ENCODE measurements at places on chromosomes 12 and 14.
A peak's percentile ranks its signal among the peaks of the same experiment; 100 is the strongest.

GRCh38 chr14:94099006-94099405 lies 11.5 kb upstream of the IFI27 start:
- DNase-seq: no peak

DNA sequence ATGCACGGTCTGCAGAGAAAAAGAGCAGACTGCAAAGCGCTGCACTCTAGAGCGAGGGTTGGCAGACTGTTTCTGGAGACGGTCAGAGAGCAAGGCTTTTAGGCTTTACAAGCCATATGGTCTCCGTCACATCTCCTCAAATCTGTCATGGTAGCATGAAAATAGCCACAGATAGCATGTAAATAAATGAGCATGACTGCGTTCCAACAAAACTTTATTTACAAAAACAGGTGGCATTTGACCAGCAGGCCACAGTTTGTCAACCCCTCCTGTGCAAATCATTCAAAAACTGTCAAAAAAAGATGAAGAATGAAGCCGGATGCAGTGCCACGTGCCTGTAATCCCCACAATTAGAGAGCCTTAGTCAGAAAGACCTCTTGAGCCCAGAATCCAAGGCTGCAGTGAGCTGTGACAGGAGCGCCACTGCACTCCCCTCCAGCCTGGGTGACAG lies 18.9 kb downstream of the SYNE3 start:
- no peak for DNase-seq

- no peak for DNase-seq
Observed at GRCh38 chr14:73712540-73713180, 1.5 kb downstream of the PNMA1 start.

GRCh38 chr12:108622421-108622820 lies 11.3 kb downstream of the SELPLG start:
- no peak for DNase-seq

DNA sequence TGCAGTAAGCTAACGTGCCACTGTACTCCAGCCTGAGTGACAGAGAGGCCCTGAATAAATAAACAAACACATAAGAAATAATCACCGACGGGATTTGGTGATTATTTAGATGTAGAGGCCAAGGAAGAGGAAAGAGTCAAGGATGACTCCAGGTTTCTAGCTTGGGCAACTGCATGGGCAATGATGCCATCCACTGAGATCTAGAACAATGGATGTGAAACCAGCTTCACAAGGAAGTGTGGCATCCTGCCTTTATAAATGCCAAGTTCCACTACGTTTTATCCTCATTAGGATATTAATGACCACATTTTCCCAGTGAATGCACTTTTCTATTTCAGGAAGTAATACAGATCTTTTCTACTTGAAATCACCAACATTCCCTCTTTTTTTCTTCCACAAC lies 10.9 kb upstream of the PTGER2 start:
- DNase-seq: no peak

DNA sequence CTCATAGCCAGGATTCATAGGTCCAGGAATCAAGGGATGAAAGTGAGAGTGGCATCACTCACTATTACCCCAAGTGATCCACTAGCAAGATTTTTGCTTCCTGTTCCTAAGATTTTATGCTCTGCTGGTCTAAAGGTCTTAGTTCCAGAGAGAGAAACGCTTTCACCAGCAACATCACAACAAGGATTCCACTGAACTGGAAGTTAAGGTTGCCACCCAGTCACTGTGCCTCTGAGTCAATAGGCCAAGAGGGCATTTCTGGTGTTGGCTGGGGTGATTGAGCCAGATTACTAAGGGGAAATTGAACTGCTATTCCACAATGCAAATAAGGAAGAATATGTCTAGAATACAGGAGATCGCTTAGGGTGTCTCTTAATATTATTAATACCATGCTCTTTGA lies 142.5 kb upstream of the ARID2 start:
- no peak for DNase-seq

DNA sequence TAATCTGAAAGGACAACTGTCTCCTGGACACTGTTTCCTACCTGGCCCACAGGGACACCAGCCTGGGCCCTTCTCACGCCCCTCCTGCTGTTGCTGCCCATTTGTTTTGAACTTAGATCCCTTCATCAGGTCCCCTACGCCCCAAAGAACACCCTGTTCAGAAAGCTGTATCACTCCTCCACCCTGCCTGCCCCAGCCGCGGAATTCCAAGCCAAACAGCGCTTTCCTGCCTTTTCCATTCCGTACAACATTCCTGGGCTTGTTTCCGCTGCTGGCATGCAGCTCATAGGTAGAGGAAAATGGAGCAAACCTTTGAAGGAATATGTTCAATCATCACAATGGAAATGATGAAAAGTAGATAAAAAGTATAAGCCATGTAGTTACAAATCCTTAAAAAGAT lies 12.8 kb upstream of the GSG1 start:
- no peak for DNase-seq

GRCh38 chr12:2960996-2961616 lies 1.9 kb downstream of the TEAD4 start:
- no peak for DNase-seq

DNA sequence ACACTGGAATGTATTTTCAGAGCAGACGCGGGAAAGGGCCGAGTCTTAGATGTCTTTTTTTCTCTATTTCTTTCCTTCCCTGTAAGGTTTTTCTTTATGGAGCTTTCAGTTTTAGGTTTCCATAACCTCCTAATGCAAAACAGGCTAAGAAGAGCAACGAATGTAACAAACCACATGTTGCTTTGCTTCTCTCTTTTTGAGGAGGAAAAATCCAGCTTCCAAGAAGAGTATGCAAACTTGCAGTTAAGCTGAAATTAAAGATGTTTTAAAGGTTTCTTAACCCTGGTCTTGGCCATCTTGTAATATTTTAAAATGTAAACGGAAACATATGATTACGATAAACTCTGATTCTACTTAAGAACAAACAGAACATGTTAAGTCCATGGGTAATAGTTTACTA lies 86.9 kb downstream of the PRICKLE1 start:
- no peak for DNase-seq

DNA sequence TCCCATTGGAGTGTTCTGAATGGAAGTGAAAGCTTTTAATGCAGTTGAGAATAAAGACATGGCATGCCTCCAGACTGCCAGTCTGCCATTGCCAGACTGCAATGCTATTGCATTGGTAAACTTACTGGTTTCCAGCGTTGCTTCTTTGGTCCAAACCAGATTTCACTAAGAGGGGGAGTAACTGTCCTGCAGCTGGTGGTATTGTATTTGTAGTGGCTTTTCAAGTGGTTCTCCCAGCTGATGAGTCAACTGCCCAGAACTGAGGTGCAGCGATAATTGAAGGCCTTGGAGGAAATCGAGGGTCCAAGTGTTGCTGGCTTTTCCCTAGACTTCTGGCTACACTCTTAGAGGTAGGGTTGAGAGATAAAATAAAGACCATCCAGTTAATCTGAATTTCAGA lies 31.9 kb downstream of the ERG28 start:
- no peak for DNase-seq

GRCh38 chr14:88463318-88463717 lies 77.9 kb downstream of the SPATA7 start:
- DNase-seq: peak; percentile 38

- no peak for DNase-seq
Observed at GRCh38 chr12:34604227-34604626, 581.9 kb downstream of the ALG10 start.

DNA sequence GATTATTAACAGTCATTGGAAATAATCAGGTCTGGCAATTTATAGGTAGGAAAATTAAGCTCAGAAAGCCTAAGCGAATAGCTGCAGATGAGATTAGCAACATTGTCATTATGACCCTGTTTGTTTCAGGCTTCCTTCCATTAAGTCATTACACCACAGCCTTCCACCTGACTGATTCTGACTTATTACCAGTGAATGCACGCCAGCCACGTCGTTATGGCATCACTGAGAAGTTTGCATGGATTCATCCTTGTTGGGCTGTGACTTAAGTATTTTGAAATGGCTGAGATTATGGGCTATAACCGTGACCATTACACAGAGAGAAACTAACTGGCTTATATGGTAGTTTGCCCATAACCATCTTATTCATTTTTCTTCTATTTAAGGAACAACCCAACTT lies 18.6 kb downstream of the RASSF8 start:
- DNase-seq: no peak

- no peak for DNase-seq
Observed at GRCh38 chr12:33718631-33719030, 279.0 kb upstream of the SYT10 start.

DNA sequence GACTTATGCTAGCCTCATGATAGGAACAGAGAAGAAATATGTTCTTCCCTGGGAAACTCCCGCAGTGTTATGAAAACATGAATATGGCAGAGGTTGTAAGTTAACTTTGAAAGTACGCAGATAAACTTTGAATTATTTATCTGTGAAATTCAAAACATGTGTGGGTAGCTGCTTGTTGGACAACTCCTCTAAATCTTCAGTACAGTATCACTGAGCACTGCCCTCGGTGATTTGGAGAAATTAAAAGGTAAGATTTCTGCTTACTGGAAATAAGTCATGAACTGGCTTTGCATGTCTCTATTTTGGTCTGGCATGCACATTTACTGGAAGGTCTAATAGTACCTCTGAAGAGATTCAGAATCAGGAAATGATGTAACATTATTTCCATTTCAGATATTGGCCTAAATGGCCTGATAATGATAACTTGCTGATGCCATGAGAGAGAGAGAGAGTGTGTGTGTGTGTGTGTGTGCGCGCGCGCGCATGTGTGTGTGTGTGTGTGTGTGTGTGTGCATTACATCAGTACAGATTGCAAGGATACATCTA lies 1441.9 kb upstream of the FLRT2 start:
- no peak for DNase-seq

- DNase-seq: no peak
Observed at GRCh38 chr12:110717037-110717436, 25.7 kb downstream of the PPP1CC start.

GRCh38 chr14:66442953-66443571 lies 43.1 kb upstream of the CCDC196 start:
- DNase-seq: no peak

- peak; percentile 67 for DNase-seq
Observed at GRCh38 chr12:49763006-49763591, 21.7 kb downstream of the TMBIM6 start.

GRCh38 chr12:75480469-75480949 lies at the start of gene GLIPR1:
GLIPR1 (plus strand) TSS chr12:75480755; CDS start chr12:75480881, 126 bp downstream.
- peak; percentile 86 for DNase-seq

GRCh38 chr14:92108345-92109254 lies 2.2 kb upstream of the ATXN3 start:
- no peak for DNase-seq

DNA sequence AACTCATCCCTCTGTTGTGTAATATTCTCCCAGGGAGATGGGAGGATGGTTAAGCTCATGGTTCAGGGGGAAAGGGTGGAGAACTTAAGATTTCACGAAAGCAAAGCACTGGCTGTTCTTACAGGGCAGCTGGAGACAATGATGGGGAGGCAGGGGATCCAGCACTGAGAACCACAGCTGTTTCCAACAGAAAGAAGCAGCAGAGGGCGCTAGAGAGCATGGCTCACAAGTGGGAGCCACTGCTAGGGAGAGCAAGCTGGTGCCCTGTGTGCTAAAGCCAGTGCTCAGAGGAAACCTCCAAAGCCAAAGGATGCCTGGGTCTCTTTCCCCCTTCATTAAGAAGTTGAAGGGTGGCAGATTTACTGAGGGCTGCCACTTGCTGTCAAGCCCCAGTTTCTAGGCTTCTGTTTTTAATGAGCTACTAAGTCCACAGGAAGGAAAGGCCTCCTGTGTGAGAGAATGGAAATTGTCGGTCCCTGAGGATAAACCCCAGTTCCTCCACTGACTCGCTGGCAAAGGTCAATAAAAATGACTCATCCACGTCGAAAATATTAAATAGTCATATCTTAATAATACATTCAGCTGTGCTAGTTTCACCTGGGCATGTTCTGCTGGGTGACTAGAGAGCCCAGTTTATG lies 199.7 kb downstream of the ANO2 start:
- peak; percentile 65 for DNase-seq

GRCh38 chr12:121299662-121300061 lies 3.2 kb upstream of the CAMKK2 start:
- no peak for DNase-seq

DNA sequence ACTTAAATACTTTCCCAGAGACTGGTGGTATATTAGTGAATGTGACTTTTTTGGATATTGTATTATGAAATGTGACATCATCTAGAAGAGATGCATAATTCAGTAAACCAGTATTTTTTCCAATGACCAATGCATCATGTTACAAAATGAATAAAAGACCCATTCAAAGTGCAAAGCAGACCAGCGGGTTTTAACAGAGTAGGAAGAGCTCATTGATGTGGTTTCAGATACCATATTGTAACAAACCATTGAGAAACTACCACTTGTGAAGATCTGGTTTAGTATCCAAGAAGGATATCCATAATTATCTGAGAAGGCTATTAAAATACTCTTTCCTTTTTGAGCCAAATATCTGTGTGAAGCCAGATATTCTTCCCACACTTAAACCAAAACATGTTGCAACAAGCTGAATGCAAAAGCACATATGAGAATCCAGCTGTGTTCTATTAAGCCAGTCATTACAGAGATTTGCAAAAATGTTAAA lies 47.7 kb downstream of the MVK start:
- DNase-seq: no peak

- DNase-seq: no peak
Observed at GRCh38 chr14:101123618-101124510, 220.3 kb upstream of the RTL1 start.

- DNase-seq: no peak
Observed at GRCh38 chr12:50203691-50204090, 36.5 kb upstream of the CERS5 start.

DNA sequence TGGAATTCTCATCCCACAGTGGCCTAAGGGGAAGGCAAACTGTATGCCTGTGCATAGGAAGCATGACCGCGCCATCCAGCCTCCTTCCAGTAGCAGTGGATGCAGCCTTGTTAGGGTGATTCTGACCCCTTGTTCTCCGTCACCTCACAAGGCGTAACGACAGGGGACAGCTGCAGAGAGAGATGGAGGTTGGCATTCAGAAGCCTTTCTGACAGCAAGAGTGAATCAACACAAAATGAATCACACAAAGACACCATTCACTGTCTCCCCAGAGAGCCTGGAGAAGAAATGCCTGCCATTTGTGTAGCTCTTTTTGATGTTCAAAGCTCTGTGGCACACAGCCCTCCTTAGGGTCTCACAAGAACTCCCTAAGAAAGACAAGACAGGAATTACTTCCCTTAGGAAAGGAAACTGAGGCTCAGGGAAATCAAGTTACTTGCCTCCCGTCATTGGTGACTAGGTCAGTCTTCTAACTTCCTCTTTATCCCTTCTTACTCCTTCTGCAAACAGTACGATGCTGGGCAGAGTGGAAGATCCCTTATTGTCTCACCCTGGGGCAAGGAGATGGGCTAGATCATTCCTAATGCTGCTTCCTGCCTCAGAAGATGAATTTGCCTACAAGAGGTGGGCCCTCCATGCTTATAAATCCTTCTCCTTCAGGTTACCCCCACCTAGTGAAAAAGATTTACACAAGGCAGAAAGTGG lies 280.9 kb downstream of the CACNA1C start:
- no peak for DNase-seq

GRCh38 chr12:34033628-34034296 lies 11.5 kb downstream of the ALG10 start:
- peak; percentile 56 for DNase-seq

DNA sequence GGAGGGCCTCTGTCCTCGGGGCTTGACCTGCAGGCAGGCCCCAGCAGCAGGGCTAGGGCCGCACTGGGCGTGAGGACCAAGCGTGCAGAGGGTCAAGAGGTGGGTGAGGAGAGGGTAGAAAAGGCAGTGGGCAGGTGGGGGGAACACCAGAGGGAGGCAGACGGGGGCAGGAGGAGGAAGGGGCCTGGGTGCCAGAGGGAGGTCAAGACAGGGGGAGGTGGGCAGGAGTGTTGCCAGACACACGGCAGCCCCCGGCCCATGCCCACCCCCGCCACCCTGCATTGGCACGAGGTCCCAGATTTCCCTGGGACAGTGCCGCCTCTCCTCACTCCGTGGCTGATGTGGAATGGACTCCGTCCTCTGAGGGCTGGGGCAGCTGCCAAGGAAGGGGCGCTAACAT lies 8.2 kb downstream of the TMEM121 start:
- no peak for DNase-seq

Data from A549 (cell line).